ENCODE measurements at places on chromosomes 1 and 21.

GRCh38 chr1:162094271-162094670, 24.8 kb downstream of the NOS1AP start:
- DNase-seq: no peak

GRCh38 chr1:158285756-158286241, 3.9 kb upstream of the CD1C start:
- peak; percentile 23 for DNase-seq

DNA sequence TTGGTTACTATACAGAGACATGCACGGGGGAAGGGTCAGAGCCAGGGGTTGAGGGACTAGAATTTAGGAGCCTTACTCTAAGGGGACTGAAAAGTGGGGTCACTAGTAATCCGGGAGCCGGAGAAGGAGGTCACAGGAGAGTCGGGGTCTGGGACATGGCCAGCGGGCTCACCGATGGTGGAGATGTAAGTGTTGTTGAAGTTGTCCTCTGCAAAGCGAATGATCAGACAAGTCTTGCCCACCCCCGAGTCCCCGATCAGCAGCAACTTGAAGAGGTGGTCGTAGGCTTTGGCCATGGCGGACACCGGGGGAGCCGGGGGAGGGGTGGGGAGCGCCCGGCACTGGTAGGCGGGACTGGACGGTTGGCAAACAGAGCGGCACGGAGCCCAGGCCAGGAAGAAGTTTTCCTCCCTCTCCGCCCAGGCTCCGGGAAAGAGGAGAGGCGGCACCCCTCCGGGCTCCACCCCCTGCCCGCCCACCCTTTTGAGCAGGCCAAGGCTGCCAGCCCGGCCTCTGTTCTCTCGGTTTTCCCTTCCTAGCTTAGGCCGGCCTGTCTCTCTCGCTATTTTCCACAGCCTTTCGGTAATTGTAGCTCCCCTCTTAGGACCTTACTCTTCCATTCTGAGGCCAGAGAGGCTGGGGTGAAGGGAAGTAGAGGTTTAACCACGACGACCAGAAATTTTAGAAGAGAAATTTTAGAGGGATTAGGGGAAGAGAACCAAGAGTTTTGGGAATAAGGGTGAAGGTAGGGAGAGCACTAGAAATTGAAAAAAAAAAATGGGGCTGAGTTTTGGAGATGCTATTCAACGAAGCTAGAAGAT, at the start of gene RAB13:
Gene RAB13 (minus strand): TSS at position 399 of the 821 bp plus-strand sequence. CDS start 103 bp downstream, at position 296.
- no peak for DNase-seq

DNA sequence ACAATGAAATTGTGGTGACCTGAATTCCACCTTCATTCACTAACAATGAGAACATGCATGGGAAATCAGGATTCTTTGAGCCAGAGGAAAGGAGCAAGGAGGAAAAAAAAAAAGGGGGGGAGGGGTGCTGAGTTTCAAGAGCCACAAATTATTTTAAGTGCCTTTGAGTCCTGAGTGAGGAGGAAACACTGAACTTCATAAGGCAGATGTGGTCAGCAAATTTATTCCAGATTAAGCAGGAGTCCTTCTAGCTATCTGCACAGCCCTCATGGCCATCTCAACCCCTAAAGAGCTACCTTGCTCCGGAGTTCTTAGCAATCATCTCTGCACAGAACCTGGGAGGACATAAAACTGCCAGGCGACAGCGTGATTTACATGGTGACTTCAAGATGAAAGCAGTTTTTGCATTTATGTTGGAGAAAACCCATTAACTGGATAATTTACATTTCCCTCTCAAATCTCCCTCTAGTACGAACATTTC, 21.7 kb downstream of the ASTN1 start:
- no peak for DNase-seq

- no peak for DNase-seq
Observed at GRCh38 chr1:54405898-54406293, 298 bp downstream of the SSBP3 start.

- no peak for DNase-seq
Observed at GRCh38 chr1:85264150-85264549, 4.7 kb upstream of the C1orf52 start.

Data from esophagus squamous epithelium (tissue), 5 donors.